ENCODE measurements at places on chromosomes 12 and 14.

DNA sequence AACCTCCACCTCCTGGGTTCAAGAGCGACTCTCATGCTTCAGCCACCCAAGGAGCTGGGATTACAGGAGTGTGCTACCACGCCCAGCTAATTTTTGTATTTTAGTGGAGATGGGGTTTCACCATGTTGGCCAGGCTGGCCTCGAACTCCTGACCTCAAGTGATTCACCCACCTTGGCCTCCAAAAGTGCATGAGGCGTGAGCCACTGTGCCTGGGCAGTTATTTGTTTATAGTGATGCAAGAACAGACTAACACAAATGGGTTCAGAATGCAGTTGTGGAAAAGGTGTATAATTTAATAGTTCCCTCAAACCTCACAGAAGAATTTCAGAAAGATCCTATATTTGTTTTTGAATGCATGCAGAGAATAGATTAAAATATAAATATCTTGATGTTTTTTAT lies 447.1 kb downstream of the ZFP36L1 start:
- DNase-seq = no peak

GRCh38 chr14:100769035-100769939 lies 42.6 kb downstream of the DLK1 start:
- DNase-seq = no peak

GRCh38 chr14:40053416-40053815 lies 621.2 kb upstream of the FBXO33 start:
- no peak for DNase-seq

GRCh38 chr14:68645371-68645770 lies 147.5 kb downstream of the ZFP36L1 start:
- no peak for DNase-seq

DNA sequence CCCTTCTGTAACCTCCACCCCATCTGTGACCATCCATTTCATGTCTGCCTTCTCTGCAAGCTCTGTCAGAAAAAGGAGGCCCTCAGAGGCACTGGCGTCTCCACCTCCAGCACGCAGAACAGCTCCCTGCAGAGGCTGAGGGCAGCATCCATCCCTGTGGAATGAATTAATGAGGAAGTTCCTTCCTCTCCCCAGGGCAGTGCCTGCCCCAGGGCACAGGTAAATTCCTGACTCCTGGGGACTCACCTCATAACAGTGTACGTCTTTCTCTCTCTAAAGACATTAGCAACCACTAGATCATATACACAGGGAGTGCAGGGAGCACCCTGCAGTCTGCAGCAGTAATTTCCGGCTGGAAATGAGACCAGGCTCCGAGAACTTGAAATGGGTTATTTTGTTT lies 155.0 kb upstream of the TMEM132C start:
- DNase-seq = no peak

DNA sequence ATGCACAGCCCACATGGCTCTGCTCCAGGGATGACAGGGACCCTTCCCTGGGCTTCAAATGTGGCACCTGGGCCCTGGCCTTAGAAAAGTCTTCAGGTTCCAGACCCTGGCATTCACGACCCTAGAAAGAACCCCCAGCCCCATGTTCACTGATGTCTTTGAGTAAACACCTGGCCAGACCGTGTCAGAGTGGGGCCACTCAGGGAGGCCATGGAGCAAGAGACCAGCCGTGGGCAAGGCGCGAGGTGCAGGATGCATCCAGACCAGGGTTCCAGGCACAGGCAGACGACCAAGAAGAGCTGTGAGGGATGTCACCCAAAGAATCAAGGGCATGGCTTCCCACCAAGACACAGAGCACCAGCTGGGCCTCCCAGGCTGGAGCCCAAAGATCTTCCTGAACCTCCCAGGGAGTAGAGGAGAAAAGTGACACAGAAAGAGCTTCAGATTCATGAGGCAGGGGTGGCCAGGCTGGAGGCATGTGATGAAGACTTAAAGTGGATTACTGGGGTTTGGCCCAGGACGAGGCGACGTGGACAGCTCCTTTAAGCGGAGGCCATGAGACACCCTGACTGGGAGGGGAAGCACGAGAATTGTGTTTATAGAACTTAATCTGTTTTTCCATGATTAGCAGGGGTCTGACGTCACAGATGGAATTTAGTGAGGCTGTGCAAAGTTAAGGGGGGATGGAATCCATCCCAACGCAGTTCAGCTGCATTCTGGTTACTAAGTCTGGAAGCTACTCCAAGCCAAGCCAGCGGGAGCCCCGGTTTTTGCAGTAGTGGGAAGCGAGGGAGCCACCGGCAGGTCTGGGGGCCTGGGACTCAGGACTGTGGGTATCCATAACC lies 61.6 kb downstream of the ARL6IP4 start:
- DNase-seq = peak; percentile 69

GRCh38 chr14:86481104-86481503 lies 951.2 kb downstream of the FLRT2 start:
- DNase-seq = no peak

DNA sequence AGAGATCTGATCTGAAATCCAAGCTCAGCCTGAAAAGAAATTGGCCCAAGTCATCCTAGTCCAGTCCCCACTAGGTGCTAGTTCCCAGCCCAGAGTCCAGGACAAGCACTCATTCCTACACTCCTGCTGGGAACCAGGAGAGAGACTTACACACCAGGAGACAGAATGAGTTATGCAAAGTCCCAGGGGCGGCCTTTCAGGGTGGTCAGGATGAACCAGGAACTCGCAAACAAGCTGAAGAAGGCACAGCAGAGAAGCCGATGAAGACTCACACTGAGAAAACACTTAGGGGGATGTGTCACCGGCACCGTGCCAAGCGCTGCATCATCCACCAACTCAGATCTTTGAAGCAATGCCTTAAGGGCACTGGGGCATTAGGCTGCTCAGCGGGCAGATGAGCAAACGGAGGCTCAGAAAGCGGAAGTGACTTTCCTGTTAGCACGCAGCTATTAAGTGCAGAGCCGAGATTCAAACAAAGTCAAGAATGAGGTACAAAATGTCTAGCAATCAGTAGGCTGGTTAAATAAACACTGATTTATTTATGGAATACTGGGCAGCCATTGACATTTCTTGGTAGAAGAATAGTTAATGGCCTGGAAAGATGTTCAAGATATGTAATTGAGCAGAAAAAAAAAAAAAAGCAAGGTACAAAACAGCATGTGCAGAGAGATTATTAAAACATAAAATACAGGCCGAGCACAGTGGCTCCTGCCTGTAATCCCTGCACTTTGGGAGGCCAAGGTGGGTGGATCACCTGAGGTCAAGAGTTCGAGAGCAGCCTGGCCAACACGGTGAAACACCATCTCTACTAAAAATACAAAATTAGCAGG lies 78.7 kb downstream of the LRRC74A start:
- peak; percentile 84 for DNase-seq

GRCh38 chr12:57850854-57851430 lies 4.4 kb upstream of the CTDSP2 start:
- DNase-seq = no peak

DNA sequence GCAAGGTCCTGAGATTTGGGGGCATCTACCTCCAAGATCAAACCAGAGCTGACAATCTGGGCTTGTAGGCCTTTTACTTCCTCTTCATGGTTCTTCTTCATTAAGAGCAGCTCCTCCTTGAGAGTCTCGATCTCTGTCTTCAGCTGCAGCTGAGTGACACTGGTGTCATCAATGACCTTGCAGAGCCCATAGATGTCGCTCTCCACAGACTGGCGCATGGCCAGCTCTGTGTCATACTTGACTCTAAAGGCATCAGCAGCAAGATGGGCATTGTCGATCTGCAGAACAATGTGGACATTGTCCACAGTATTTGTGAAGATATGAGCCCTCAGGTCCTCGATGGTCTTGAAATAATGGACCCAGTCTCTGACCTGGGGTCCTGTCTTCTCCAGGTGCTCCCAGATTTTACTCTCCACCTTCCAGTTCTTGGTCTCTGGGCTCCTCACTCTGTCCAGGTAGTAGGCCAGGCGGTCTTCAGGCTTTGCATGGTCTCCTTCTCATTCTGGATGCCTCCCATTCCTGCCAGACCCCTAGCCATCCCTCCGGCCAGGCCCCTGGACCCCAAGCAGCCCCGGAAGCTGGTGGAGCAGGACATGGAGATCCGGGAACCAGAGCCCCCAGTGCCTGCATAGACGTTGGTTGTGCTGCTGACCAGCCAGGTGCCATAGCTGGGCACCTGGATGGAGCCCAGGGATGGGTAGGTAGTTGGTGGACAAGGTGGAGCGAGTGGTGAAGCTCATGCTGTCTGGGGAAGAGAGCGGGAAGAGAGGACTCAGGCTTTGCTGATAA lies 141.0 kb downstream of the MSRB3 start:
- DNase-seq = no peak

DNA sequence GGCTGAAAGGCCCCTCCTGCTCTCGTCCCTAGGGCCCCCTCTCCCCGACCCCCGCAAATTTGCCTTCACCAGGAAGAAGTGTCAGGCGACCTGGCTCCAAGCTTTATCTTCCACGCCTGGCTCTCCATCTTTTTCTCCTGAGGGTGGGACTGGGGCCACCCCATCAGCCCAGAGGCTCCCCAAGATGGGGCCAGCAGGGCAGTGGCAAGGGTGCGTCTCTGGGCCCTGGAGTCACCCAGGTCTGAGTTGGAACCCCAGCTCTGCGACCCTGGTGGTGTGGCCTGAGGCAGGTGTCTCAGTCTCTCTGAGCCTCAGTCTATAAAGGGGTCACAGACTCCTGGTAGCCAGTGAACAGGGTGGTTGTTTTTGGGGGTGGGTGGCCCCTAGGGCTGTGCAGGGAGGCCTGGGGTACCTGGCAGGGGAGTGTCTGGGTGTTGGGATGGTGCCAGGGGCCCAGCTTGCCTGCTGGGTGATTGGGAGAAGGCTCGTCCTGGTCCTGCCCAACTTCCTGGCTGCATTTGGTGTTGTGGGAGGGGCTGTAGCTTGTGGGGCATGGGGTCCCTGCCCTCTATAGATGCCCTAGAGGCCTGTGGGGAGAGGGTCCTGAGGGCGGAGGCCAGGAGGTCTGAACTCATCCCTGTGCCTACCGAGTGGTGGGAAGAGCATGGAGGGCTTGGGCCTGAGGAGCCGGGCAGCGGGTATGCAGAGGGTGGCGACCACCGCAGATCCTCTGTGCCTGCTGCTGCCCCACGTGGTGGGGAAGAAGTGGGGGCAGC lies 7.6 kb downstream of the KIF26A start:
- DNase-seq = no peak

GRCh38 chr14:72111911-72112310 lies 179.7 kb downstream of the RGS6 start:
- DNase-seq = no peak

- no peak for DNase-seq
Observed at GRCh38 chr14:76666746-76667145, 94.5 kb upstream of the VASH1 start.

DNA sequence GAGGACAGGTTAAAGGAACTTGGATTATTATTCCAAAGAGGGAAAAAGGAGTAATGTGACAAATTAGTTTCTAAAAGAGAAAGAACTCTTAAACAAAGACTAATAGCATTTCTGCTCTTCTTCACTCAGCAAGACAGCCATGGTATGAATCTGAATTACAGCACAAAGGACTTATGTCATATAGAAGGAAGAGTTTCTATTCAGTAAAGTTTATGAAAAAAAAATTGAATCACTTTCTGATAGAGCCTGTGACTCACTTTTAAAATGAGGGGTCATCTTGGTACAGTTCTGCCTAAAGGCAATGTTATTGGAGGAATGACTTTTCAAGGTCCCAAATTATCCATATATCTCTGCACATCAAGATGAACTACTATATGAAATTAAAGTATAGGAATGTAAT lies 101.7 kb downstream of the DUSP6 start:
- no peak for DNase-seq

GRCh38 chr12:4164188-4164558 lies 109.4 kb upstream of the CCND2 start:
- DNase-seq = no peak

DNA sequence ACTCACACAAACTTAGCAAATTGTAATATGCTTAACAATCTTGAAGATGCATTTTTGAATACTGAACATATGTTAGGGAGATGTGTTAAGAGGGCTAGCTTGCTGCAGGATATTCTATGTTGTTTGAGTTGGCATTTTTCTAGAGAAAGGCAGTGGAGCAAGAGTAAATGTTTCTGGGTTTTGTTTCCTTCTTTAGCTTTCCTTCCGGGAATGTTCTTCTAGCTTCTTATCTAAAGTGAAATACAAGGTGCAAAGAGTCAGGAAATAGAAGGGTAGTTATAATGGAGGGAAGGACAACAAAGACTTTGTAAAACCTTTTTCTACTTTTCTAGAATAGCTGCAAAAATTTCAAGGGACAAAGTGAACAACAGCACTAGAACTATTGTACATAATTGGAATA lies 77.6 kb upstream of the KCNH3 start:
- DNase-seq = no peak
